Dorsolateral prefrontal cortex (tissue), 122 donors: ENCODE measurements at places on chromosomes 5 and 9. TPM values are rescaled to one million over a fixed set of nuclear protein-coding genes. Genes with fewer than 3 reads are reported as not detected.

ARL14EPL gene
- not detected for total RNA-seq

SOX30 gene
- total RNA-seq, result 0.36 TPM

PCDHB11 gene
- 7.8 TPM for total RNA-seq

NTNG2 gene
- total RNA-seq, result 34.3 TPM
